ENCODE measurements at places on chromosomes 6 and 20. TPM values are rescaled to one million over a fixed set of nuclear protein-coding genes. Genes with fewer than 3 reads are reported as not detected.

Gene IL17A
- not detected for total RNA-seq

Gene KCNQ5
- 0.20 TPM for total RNA-seq

Gene CTCFL
- total RNA-seq, result not detected

Gene C20orf204
- 3.8 TPM for total RNA-seq

Gene TRIM15
- not detected for total RNA-seq

Gene GSS
- total RNA-seq, result 131 TPM

Gene AHI1
- total RNA-seq, result 19.8 TPM

Gene HLA-DOA
- not detected for total RNA-seq

DNA sequence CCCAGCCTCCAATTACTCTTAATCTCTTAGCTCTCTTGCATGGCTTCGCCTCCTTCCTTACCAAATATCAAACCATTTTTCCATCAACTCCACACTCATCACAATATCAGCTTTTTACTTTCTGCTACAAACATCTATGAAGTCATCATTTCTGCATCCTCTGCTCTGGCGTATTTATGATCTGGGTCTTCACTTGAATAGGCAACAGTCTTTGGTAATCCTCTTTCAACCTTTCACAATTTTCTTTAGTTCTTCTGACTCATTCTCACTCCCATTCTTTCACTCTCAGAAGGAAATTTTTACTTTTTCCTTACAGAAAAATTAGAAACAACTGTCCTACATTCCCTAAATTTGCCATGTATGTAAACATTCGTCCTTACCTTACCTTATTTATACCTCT, 522.4 kb downstream of the HDGFL1 start:
- H3K27me3 ChIP-seq, result no peaks in the 10 kb centered on the region
- no peak overlapping the region for H3K27ac ChIP-seq
- H3K4me3 ChIP-seq, result no peak overlapping the region
- H3K36me3 ChIP-seq, result no peaks in the 10 kb centered on the region
- no peak for DNase-seq

DNA sequence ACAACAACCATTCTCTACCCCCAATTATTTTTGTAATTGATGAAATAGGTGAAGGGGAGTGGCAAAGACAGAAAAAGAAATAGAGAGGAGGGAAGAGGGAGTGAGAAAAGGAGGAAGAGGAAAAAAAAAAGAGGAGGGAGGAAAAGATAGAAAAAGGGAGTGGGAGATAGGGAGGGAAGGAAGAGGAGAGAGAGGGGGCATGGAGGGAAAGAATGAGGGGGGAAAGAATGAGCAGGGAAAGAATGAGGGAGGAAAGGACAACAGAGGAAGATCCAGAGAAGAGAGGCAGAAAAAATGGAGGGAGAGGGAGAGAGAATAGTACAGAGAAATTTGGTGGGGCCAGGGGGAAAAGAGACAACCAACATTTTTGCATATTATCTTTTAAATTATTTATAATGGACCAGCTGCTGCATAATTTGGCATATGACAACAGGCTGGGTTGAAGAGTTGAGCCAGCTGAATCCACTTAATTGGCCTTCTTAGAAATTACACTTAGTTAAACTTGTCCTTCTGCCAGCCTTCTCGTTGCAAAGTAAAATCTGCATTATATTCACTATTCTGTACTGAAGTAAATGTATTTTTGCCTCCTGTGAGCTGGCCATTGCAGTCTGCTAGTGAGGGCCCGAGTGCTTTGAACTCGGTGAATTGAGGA, 101.0 kb downstream of the ARHGAP18 start:
- no peaks in the 10 kb centered on the region for H3K27me3 ChIP-seq
- no peaks in the 10 kb centered on the region for H3K36me3 ChIP-seq
- H3K4me3 ChIP-seq, result no peak overlapping the region
- no peak overlapping the region for H3K27ac ChIP-seq
- no peak for DNase-seq

DNA sequence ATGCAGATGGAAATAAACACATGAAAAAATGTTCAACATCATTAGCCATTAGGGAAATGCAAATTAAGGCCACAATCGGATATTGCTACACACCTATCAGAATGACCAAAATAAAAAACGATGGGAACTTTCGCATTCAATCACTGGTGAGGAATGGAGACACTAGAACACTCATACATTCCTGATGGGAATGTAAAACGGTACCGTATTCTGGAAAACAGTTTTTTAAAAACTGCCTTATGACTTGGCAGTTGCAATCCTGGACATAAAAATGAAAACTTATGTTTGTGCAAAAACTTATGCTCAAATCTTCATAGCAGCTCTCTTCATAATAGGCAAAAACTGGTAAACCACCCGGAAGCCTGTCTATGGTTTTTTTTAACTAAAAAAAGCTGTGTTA, 146.0 kb downstream of the CEBPB start:
- no peak overlapping the region for H3K27ac ChIP-seq
- H3K27me3 ChIP-seq, result no peaks in the 10 kb centered on the region
- H3K4me1 ChIP-seq, result peaks cover 58% of the 10 kb centered on the region
- no peak overlapping the region for H3K4me3 ChIP-seq
- no peaks in the 10 kb centered on the region for H3K36me3 ChIP-seq

DNA sequence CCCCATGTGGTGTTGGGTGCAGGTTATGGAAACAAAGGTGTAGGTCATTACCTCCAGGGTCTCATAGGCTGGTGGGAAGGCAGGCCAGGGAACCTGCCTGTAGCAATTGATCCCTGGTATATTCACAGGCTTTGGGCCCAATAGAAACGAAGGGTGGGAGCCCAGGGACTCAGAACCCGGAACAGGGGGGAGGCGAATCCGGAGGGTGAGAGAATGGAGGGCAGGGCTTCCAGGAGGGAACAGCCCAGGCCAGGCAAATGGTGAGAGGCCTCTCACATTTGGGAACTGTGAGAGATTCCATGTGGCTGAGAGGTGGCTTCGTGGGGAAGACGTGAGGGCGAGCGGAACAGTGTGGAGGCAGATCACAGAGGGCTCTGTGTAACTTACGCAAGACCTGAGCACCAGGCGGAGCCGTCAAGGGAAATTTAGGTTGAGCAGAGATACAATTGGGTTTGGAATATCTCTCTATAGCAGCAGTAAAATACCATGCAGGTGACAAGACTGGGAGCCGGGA, 267.1 kb downstream of the ERMARD start:
- H3K27me3 ChIP-seq, result peaks cover 73% of the 10 kb centered on the region
- no peak overlapping the region for H3K27ac ChIP-seq
- no peaks in the 10 kb centered on the region for H3K4me1 ChIP-seq
- H3K4me3 ChIP-seq, result no peak overlapping the region

- no peaks in the 10 kb centered on the region for H3K27me3 ChIP-seq
- no peaks in the 10 kb centered on the region for H3K36me3 ChIP-seq
- no peak overlapping the region for H3K27ac ChIP-seq
- no peak for DNase-seq
- H3K4me1 ChIP-seq, result no peaks in the 10 kb centered on the region
Measured at GRCh38 chr6:2235777-2236495, 9.5 kb downstream of the GMDS start.

DNA sequence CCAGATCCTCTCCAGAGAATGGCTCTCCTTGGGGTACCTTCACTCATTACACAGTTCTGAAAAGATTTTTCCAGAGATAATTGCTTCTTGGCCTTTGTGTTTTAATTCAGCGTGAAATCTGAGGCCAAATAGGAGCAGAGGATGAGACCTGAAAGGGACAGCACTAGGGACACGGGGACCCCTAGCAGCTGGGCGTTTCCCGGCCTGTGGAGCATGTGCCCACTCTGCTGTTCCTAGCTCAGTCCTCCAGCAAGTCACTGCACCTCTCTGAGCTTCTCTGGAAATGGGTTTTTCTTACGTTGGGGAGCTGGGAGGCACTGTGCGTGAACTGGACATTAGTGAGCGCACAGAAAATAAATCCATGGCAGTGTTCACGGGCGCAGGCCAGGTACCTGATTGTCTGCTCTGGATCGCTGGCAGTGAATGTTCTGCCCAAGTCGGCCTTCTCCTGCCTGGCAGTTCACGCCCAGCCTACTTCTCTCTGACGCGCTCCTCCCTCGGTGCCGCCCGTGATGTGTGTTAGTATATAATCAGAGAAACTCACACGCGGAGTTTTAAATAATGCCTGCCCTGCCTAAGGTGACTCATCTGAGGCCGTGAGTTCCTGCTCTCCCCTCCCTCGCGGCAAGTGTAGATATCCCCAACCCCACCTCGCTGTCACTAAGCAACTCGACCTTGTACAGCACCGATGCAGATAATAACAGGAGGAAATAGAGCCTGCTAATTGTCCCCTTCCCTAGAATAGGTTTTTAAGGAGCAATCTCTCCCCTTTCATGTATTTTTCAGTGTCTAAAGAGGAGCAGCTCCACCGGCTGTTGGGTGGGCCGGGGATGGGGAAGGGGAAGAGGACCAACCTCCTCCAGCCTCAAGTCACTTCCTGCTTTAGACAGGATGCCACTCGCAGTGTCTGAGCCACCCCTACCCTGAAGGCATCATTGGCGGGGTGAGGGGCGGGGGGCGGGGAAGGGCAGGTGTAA, 2.7 kb upstream of the TUBB2A start:
- H3K27ac ChIP-seq, result 0 out of 2 replicates have a peak overlapping the region, but pooled peaks have one; percentile 20
- H3K4me3 ChIP-seq, result no peak overlapping the region
- H3K4me1 ChIP-seq, result peaks cover 27% of the 10 kb centered on the region
- no peaks in the 10 kb centered on the region for H3K36me3 ChIP-seq
- H3K27me3 ChIP-seq, result no peaks in the 10 kb centered on the region

DNA sequence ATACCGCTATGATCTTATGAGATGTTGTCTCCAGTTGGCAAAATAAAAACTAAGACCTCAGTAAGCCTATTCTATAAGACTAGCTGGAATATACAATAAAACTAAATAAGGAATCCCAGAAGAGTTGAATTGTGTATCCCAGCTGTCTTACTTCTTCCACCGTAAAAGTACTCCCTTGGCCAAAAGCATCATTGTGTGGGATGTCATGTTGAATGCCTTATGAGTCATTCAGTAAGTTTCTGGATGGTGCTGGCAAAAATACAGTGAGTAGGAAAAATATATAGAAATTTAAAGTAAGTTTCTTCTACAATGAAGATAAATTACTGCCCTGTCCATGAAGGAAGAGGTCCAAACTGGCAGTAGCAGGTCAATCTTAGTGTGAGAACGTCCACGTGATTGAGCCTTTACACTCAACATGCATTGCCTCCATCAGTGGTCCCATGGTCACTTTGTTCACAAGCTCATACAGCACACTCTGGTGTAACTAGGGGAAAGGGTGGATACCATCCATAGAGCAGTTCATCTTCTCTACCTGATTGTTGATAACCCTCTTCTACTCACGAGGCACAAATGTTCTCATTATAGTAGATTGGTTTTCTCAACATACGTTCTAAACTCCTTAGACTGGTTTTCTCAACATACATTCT, 13.7 kb upstream of the ZNF318 start:
- DNase-seq, result no peak
- H3K27me3 ChIP-seq, result no peaks in the 10 kb centered on the region
- H3K27ac ChIP-seq, result no peak overlapping the region
- no peak overlapping the region for H3K4me3 ChIP-seq

GRCh38 chr20:12203981-12204380, 286.3 kb downstream of the BTBD3 start:
- H3K27me3 ChIP-seq, result no peaks in the 10 kb centered on the region
- H3K36me3 ChIP-seq, result no peaks in the 10 kb centered on the region
- no peak overlapping the region for H3K27ac ChIP-seq

GRCh38 chr20:22568872-22569344, 15.5 kb downstream of the FOXA2 start:
- H3K27me3 ChIP-seq, result peaks cover 22% of the 10 kb centered on the region
- H3K4me1 ChIP-seq, result peaks cover 6% of the 10 kb centered on the region
- no peak for DNase-seq
- H3K4me3 ChIP-seq, result no peak overlapping the region

DNA sequence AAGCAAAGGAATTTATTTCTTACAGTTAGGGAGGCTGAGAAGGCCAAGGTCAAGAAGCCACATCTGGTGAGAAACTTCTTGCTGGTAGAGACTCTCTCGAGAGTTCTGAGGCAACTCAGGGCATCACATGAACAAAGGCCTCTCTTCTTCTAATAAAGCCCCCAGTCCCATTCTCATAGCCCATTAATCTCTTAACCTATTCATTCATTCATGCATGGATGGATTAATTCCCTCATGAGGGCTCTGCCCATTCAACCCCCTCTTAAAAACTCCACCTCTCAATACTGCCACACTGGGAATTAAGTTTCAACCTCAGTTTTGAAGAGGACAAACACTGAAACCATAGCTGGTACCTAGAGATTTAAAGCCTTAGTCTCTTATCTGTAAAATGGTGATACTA, 217.9 kb upstream of the SPTLC3 start:
- no peak for DNase-seq
- H3K36me3 ChIP-seq, result no peaks in the 10 kb centered on the region
- H3K27ac ChIP-seq, result no peak overlapping the region
- H3K27me3 ChIP-seq, result no peaks in the 10 kb centered on the region
- no peaks in the 10 kb centered on the region for H3K4me1 ChIP-seq

GRCh38 chr20:20051767-20052073, 546 bp downstream of the CRNKL1 start:
- peaks cover 10% of the 10 kb centered on the region for H3K4me1 ChIP-seq
- peak overlapping the region; percentile 94 for H3K4me3 ChIP-seq
- DNase-seq, result no peak
- no peaks in the 10 kb centered on the region for H3K27me3 ChIP-seq

DNA sequence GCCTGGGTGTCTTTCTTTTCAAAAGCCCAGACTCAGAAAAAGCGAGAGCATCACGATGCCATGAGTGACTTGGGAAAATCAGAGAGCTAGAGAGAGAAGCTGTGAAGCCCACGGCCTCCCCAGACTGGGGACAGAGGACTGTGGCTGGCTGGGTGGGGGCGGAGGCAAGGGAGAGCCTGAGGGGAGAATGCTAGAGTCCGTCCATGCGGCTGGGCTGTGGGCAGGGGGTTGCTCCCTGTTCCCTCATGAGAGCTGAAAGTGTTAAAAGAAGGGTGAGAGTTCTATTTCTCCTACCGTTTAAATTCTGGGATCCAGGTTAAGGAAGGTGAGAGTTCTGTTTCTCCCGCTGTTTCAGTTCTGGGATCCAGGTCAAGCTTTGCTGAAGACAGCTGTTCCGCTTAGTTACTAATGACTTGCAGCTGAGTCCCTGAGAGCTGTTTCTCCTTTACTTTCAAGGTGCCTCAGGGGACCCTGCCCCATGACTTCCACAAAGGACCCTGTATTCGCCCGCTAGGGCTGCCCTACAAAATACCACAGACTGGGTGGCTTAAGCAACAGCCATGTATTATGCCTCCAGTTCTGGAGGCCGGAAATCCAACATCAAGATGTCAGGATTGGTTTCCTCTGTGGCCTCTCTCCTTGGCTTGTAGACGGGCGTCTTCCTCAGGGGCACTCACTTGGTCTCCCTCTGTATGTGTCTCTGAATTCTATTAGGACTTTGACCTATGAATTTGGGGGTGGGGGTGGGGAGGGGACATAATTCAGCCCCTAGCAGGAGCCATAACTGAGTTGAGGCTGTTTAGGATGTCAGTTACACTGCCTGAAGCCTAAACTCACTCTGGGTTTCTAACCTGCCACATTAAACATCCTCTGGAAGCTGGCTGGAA, 127.0 kb downstream of the PXDC1 start:
- H3K27me3 ChIP-seq, result no peaks in the 10 kb centered on the region
- DNase-seq, result no peak
- no peaks in the 10 kb centered on the region for H3K4me1 ChIP-seq
- no peak overlapping the region for H3K27ac ChIP-seq

GRCh38 chr6:100686216-100686615, 194.9 kb downstream of the ASCC3 start:
- no peaks in the 10 kb centered on the region for H3K27me3 ChIP-seq
- no peaks in the 10 kb centered on the region for H3K36me3 ChIP-seq
- H3K27ac ChIP-seq, result no peak overlapping the region
- no peak overlapping the region for H3K4me3 ChIP-seq
- no peak for DNase-seq
- H3K4me1 ChIP-seq, result no peaks in the 10 kb centered on the region
